NCI-H1092 treated with DMSO at 0.1 percent for 48 hours (cell line): ENCODE measurements at places on chromosomes 1 and 21.

GRCh38 chr1:243394601-243395464 is 139.0 kb downstream of the SDCCAG8 start:
- no peak for DNase-seq

GRCh38 chr1:64137412-64137803 is 66.0 kb upstream of the UBE2U start:
- DNase-seq: no peak

GRCh38 chr1:54117815-54118563 is 34.8 kb downstream of the CDCP2 start:
- DNase-seq: no peak

- DNase-seq: no peak
These were observed 45.0 kb downstream of the KCNJ6 start for GRCh38 chr21:37871121-37871862.

DNA sequence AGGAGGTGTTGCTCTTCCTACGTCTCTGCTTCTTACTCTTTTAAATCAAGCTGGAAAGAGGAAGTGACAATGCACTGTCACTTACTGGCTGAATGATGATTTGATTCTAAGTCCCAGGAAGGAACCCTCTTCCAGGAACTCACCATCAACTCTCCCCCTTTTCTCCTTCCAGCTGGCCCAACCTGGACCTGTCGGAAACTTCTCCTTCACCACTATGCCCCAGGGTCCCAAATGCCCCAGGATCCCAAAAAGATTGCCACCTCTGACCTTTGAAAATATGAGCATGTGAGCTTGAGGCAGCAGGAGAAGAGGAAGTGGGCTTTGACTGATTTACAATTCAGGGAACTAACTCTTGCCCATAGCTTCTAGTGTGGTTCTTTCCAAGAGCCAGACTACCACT is 5.3 kb upstream of the ADAMTS5 start:
- DNase-seq: no peak

DNA sequence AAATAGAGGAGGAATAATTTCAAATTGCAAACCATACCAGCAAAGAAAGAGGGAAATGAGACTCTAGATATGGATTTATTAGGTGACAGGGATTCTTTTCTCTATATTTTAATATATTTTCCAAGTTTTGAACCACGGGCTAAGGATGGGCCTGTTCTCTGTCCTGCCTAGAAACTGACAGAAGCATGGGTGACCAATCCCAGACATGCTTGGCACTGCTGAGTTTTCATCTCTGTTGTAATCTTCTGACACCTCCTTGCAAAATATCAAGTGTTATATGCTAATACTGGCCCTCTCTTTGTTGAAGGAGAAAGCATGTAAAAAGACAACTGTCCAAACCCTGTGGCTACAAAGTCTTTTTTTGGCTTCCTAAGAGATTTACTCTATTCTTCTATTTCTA is 774 bp upstream of the ANGPTL7 start:
- no peak for DNase-seq

DNA sequence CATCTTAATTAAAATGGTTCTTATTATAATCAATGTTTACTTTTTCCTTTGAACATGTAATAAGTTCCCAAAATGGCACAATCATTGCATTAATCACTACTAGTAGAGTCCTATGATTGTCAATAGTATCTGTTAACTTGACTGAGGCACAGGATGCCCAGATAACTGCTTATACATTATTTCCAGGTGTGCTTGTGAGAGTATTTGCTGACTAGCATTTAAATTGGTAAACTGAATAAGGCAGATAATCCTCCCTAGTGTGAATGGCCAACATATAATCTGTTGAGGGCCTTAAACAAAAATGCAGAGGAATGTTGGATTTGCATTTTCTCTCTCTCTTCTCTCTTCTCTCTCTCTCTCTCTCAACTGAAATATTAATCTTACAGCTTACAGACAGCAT is 999.3 kb upstream of the TMPRSS15 start:
- DNase-seq: no peak

DNA sequence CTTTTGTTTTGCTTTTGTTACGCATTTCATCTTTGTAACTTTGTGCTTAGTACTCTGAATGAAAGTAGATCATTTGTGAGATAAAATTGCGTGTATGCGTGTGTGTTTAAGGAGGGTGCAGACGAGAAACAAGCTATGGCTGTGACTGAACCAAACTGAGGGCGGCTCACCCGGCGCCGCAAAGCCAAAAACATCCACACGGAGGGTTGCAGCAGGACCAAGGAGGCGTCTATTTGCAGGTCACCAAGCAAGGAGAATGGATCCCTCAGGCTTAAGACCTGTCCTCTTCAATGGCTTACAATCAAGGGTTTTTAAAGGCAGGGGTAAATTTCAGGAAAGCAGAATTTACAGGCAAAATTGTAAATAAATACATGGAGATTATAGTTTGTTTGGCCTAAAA is 12.8 kb downstream of the GCSAML start:
- no peak for DNase-seq

- peak; percentile 23 for DNase-seq
These were observed 7.7 kb upstream of the ZNF669 start for GRCh38 chr1:247111700-247112478.

GRCh38 chr1:53754484-53755312 is 15.7 kb upstream of the GLIS1 start:
- peak; percentile 19 for DNase-seq

DNA sequence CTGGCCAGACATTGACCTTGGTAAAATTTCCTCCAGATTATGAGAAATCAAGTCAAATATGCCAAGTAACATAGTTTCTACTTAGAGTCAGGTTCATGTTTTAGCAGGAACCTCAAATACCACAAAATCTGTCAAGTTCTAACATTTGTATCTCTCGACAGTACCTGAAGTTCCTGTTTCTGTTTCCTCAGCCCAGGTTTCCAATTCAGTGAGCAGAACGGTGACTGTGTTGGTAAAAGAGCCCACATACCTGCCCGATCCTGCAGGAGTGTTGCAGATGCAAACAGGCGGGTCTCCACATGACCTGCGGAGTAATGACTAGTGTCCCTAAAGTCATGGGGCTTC is 57.9 kb upstream of the LGALS8 start:
- no peak for DNase-seq

GRCh38 chr1:192045131-192045530 is 113.1 kb upstream of the RGS18 start:
- DNase-seq: no peak

GRCh38 chr1:19610282-19610981 is 33.7 kb upstream of the NBL1 start:
- no peak for DNase-seq

- no peak for DNase-seq
These were observed 44.4 kb downstream of the STPG1 start for GRCh38 chr1:24369199-24369598.

DNA sequence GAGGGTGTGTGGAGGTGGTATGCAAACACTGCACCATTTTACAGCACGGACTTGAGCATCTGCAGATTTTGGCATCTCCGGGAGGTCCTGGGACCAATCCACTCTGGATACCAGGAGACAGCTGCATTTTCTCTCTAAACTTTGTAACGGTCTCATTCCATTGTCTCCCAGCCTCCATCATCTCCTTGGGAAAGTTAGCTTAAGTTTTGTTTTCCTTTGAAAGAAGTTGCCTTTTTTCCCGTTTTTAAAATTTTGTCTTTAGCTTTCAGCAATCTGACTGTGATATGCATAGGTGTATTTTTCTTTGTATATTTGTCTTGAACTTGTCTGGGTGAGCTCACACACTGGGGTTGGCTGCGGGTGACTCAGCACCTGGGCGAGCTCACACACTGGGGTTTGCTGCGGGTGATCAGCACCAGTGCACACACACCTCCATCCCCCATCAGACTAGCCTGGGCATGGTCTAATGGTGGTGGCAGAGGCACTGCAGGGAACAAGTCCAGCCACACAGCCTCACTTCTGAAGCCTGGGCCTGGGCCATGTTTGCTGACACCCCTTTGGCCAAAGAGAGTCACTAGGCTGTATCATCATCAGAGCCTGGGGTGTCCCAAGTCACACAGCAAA is 32.1 kb upstream of the COL18A1 start:
- DNase-seq: no peak

- DNase-seq: no peak
These were observed 197.8 kb downstream of the PBX1 start for GRCh38 chr1:164756741-164757140.

DNA sequence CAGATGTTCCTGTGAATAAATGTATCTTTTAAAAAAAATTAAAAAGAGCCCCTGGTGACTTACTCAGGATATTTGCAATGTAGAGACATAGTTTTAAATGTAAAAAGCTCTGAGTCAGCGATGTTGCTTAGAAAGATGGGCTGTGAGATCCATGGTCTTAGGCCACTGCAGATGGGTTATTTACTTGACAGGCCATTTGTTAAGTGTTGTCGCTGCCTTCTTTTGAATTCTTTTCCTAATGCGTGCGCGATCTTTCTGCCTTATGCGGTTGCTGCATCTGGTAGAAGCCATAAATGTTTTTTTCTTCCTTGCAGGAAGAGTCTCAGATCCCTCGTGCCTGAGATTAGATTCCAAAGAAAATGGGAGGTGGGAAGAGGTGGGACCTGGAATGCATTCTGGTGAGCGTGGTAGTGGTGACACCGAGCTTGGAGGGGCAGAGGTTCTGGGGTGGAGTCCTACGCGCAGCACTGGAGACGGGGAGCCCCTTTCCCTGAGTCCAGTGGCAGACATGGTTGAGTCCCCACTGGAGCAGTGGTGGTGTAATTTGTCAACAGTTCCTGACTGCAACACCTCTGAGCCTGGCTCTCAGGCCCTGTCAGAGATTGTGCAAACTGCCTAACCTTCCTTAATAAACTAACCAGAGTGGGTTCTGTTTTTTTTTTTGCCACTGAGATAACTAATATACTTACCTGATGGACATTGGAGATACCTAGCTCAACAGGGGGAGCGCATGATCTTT is 197.2 kb downstream of the HHAT start:
- no peak for DNase-seq

DNA sequence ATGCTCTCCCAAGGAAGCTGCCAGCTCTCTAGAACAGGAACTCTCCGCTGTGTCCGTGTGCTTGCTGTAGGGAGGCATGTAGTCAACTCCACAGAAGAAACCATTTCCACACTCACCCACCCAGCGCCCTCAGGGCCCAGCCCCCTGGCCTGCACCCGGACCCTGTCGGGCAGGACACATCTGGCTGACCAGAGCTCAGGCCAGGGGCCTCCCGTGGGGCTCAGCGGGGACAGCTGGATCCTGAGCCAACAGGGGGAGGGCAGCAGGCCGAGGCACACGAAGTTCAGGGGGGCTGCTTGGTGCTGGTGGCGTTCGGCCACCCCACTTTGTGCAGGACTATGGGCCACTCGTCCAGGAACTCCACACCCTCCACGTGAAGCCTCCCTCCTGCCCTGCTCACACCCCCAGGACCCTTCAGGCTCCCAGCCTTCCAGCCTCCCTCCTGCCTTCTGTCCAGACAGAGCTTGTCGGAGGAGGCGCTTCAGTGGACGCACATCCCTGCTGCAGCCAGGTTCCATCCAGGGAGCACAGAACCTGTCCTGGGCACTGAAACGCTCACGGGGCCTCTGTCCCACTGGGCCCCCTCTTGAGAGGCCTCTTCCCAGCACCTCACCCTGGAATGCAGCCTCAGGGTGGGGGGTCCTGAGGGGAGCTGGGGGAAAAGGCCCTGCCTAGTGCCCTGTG is 15.0 kb upstream of the FAAP20 start:
- DNase-seq: no peak

DNA sequence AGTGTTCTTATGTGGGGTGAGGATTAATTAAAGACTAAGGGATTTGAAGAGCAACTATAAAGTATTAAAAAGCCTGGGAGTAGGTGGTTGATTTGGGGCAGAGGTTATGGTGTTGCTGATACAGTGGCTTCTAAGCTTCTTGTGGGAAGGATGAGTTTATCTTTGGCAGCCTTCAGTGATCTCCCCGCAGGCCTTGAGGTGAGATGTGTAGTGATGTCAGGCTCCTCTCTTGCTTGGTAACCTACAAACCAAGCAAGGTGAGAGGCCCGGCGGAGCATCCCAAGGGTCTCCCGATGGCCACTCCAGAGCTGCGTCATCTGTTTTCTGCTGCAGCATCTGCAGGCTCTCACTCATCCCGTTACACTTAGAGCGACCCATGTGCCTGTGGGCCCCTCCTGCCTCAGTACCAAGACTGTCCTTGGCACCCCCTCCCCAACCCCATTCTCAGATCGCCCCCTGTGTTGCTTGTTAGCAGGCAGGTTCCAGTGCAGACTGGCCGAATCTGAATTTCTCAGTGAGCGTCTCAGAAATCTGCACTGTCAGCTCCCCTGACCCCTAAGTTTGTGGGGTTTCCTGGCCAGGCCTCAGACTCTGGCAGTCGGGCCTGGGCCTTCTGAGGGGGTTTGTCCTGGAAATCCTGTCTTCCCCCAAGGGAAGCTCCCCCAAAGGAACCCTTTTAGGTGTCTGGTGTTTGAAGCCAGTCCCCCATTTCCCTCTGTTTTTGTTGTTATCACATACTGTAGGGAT is 77.9 kb downstream of the GALNT2 start:
- DNase-seq: no peak

GRCh38 chr21:34022627-34023335 is 50.6 kb upstream of the MRPS6 start:
- DNase-seq: no peak

GRCh38 chr1:52057876-52058415 is 1.9 kb downstream of the BTF3L4 start:
- DNase-seq: no peak

DNA sequence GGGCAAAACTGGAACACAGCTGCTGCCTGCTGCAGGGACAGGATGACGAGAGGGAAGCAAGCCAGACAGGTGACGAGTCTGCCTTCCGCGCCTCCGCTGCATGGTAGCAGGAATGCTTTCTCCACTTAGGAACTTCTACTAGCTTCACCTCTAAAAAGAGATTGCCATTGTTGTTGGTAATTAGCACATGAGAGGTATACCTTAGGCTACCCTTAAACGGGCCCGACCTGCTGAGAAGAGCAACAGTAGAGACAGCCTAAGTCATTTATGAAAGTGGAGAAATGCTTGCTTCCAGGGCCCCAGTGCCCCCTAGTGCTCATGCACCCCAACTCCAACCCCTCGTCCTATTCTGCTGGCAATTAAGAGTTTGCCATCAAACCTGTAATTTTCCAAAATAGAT is 96.9 kb upstream of the AKT3 start:
- DNase-seq: peak; percentile 13

GRCh38 chr21:9837946-9838737 is 683.2 kb upstream of the TPTE start:
- DNase-seq: no peak

GRCh38 chr1:206518206-206518605 is 10.9 kb downstream of the RASSF5 start:
- no peak for DNase-seq

- DNase-seq: peak; percentile 85
These were observed 59.9 kb upstream of the CACNA1E start for GRCh38 chr1:181423301-181423918.

- DNase-seq: no peak
These were observed 30.6 kb upstream of the BACE2 start for GRCh38 chr21:41137401-41137800.
